HuH-7 (cell line): ENCODE measurements at places on chromosomes 12 and 14.

DNA sequence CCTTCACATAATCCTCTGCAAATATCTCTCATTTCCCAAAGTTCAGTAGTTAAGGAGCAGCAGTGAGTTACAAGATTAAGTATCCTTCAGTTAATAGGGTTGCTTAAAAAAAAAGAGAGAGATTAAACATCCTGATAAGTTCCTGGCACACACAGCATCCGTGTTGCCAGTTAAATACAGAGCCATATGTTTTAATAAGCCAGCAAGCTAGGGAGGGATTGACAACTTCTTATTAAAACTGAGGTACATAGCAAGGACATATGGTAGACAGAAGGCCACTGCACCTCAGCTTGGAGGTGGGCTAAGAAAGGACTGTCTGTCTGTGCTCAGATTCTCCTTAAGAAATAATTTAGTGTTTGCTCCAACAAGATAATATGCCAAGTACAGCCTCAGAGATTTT is 9.6 kb upstream of the TMEM30B start:
- DNase-seq: no peak

DNA sequence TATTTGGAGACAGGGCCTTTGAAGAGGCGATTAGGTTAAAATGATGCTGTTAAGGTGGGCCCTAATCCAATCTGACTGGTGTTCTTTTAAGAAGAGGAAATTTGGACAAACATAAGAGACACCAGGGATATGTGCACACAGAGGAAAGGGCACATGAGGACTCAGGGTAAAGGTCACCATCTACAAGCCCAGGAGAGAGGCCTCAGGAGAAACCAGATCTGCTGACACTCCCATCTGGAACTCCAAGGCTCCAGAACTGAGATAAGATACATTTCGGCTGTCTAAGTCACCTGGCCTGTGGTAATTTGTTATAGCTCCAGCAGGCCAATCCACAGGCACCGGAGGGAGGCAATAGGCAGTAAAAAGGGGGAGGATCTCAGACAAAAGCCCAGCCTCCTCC is 48.6 kb downstream of the KICS2 start:
- DNase-seq: peak; percentile 38

DNA sequence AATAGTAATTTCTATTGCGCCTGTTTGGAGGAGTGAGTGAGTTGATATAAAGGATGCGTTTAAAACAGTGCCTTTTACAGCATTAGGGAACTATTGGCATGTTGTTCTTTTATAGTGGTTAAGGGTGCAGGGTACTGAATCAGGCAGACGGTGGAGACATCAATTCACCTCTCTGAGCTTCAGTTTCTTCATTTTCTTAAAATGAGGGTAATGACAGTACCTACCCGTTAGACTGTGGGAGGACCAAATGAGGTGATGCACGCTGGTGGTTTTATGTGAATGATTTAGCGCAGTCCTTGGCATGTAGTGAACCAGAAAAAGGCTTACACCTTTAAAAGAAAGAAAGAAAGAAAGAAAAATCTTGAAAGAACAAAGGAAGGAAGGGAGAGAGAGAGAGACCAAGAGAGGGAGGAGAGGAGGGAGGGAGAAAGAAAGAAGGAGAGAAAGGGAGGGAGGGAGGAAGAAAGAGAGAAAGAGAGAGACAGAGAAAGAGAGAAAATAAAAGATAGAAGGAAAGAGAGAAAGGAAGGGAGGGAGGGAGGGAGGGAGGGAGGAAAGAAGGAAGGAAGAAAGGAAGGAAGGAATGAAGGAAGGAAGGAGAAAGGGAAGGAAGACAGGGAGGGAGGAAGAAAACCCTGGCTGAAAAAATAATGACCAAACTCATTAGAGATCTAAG is 22.2 kb upstream of the CCND2 start:
- no peak for DNase-seq

- peak; percentile 93 for DNase-seq
Observed at GRCh38 chr14:93939304-93940229, 12.4 kb downstream of the FAM181A start.

- DNase-seq: no peak
Observed at GRCh38 chr14:78157494-78158437, 12.4 kb upstream of the NRXN3 start.

- DNase-seq: no peak
Observed at GRCh38 chr14:99540196-99541032, 59.2 kb downstream of the CCNK start.

- no peak for DNase-seq
Observed at GRCh38 chr14:68677476-68677875, 115.4 kb downstream of the ZFP36L1 start.

GRCh38 chr12:205026-205425 is 8.9 kb downstream of the SLC6A12 start:
- DNase-seq: no peak

DNA sequence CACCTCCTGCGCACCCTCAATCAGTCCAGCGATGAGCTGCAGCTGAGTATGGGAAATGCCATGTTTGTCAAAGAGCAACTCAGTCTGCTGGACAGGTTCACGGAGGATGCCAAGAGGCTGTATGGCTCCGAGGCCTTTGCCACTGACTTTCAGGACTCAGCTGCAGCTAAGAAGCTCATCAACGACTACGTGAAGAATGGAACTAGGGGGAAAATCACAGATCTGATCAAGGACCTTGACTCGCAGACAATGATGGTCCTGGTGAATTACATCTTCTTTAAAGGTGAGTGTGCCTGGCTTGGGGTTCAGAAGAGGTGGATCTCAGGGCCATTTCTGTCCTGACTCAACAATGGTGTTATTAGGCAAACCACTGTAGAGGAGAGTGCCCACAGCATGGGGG is 2.6 kb downstream of the SERPINA3 start:
- no peak for DNase-seq

GRCh38 chr14:88848571-88848970 is 24.1 kb downstream of the TTC8 start:
- no peak for DNase-seq

DNA sequence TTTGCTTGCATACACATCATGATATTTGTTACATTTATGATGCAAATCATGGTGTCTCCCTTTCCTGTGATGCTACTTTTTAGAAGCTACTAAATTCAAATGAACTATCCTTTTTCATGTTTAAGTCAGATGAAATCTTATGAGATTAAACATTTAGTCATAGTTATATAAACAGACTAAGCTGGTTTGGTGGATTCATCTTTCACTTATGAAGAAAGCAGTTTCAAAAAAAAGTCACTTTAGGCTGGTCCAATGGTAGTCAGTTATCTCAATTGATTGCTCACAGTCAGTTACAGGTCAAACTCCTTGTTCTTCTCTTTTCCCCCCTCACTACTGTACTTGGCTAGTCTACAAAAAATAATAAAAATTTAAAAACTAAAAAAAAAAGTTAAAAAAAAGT is 19.7 kb downstream of the SYCP3 start:
- no peak for DNase-seq

- no peak for DNase-seq
Observed at GRCh38 chr14:100660882-100661635, 65.6 kb upstream of the DLK1 start.

DNA sequence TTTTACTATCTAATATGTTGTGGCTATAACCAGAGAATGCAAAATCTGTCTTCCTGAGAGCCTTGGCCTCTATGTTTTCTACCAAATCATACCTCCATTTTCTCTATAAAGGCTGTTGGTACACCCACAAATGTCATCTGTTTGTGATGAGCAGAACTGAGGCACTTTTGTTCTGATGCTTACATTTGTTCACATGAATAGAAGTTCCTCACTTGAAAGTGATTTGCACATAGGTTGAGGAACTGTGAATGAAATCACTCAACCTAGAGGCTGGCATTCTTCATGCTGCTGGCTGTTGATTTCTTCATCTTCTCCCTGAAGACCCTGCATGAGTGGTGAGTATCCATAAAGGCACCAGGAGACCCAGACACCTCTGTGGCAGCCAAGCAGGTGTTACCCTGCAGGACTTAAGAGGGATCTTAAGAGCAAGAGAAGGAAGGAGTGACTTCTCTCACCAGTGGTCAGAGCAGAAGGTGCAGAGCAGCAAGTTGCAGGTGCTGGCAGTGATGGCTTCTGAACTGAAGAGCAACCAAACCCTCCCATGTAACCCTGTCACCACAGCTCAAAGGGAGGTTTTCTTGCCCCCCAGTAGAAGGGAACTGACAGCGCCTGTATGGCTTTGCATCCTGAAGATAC is 110.3 kb downstream of the HMGA2 start:
- DNase-seq: no peak

GRCh38 chr14:92897922-92898565 is 24.9 kb upstream of the CHGA start:
- DNase-seq: no peak

DNA sequence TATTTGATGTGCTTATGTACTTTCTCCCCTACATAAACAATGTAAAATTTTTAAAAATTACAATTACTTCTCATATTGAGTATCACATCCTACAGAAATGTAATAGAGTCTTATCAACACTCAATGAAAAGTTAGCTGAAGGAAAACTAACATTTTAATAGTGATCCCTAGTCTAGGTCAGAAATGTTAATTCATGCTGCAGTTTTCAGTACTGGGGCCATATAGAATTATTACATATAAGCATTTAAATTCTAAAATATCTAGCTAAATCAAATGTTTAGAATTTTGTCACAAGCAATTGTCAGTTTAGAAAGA is 37.8 kb downstream of the SLC6A15 start:
- no peak for DNase-seq

DNA sequence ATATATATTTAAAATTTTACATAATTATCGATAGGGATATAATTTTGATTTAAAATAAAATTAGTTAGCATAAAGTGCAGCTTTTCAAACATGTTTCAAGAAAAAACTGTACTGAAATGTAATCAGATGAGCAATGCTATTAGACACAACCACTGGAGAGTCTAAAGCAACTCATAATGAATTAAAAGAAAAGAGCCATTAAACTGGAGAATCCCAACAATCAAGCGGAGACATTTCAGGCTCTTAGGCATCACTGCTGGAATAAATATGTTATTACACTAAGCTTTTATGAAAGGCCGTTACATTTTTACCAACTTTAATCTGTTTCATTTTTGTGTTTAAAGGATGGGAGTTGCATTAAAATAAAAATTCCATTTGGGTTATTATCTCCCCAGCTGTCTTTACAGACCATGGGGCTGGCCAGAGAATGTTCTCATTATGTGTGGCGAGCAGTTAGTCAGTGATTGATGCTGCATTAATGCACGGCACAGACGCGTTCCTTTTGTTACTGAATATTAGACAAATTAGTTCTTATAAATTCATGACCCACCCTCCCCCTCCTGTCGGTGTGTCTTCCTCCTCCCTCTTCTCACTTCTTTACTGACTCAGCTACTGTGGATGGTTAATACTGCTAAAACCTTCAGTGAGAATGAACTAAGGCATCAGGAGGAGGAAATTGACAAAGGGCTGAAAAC is 156.8 kb downstream of the PDZRN4 start:
- no peak for DNase-seq

DNA sequence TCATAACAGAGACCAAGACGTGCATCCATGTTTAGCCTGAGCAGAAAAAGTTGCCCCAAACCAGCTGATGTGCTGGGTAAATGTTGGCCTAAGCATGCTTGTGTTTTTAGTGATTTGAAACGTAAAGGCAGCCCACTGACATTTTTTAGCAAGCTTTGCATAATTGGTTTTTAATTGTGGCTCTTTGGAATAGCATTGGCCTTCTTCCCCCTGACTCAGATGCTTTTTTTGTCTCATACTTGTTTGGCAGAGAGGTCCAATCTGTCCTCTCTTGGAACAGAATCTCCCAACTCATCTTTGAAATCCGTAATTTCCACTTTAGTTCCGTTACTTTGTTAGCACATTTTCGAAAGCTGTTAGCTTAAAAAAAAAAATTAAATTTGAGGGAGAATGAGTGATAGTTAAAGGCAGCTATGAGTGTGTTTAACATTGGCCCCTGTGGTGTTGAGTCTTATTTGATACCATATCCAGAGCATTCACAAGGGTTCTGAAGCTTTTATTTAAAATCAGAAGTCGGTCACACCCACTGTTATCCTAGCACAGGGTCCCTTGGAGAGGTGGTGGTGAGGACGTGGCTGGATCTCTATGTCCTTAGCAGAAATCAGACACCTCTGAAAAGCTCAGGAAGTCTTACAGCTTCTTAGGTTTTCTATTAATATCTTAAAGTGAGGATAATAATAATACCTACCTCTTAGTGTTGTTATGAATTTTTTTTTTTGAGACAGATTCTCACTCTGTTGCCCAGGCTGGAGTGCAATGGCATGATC is 15.6 kb downstream of the JDP2 start:
- no peak for DNase-seq

DNA sequence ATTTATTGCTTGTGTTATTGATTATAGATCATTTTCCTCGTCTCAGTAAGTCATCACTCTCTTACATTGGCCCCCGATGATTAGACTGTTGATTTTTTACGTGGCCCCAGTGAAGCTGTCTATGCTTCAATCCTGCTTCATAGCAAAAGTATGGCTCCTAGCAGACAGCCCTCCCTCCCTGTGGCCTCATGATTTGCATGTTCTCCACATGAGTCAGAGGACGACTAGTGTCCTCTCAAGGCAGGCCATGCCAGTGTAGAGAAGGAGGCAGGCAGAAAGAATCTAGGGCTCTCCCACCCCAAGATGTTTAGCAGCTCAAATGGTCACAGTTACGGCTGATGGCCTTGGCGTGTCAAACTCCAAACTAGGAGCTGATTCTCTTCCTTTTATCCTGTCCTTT is 59.6 kb downstream of the FIGNL2 start:
- DNase-seq: no peak

- no peak for DNase-seq
Observed at GRCh38 chr12:45637706-45638105, 91.8 kb upstream of the ARID2 start.

DNA sequence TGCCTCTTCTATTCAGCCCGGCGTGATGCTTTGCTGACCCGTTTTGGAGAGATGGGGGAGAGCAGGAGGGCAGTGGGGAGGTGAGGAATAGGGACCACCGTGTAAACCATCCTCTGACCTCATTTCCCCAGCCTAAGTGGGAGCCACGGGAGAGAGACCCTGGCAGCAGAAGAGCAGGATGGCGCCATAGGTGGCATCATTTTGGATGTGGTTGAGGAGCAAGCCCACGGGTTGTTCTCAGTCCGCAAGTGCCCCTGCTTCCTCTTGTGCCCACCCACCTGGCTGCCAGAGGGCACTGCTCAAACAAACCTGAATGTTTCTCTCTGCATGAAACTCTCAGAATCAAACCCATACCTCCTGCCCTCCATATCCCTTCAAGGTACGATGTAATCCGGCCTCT is 10.7 kb upstream of the UBC start:
- no peak for DNase-seq

GRCh38 chr14:65403231-65403630 is 9.3 kb upstream of the FUT8 start:
- DNase-seq: no peak
